ENCODE measurements at places on chromosomes 12 and 14.

GRCh38 chr14:99784508-99784907 is 8.7 kb upstream of the EML1 start:
- no peak for DNase-seq

GRCh38 chr14:64654901-64655300 is 49.3 kb upstream of the PLEKHG3 start:
- no peak for DNase-seq

DNA sequence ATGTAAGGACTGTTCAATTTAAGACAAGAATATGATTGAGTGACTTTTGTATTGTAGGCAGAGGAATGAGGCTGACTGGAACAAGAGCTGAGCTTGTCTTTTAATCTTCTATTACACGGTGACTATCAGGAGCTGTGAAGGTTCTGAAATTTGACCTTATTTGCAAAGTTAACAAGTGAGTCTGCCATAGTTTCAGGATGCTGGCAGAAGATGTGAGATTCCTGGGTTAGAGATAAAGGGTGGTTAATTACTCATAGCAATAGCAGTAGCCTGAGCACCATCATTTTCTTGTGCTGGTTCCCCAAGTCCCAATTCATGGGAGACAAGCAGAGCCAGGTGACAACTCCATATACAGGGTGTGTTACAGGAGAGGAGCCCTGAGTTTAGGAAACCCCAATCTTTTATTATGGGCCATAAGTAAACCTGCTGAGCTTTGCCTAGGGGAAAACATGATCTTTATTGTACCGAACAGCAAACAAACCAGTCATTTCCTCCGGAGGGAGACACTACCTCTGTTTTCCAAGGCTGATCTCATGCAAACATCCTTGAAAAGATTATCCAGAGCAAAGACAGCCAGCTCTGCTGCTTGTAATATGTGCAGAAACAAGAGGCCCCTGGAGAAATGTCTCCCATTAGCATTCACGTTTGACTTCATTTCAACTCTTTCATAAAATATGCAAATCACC is 51.7 kb upstream of the DDX11 start:
- DNase-seq: no peak

- no peak for DNase-seq
These were observed at the start of gene SLC8A3 for GRCh38 chr14:70188659-70189455. TSS of gene SLC8A3 (minus strand) at chr14:70188951. CDS start at chr14:70168422, 20,529 bp downstream.

GRCh38 chr14:87628129-87628528 is 364.9 kb downstream of the GALC start:
- DNase-seq: no peak

DNA sequence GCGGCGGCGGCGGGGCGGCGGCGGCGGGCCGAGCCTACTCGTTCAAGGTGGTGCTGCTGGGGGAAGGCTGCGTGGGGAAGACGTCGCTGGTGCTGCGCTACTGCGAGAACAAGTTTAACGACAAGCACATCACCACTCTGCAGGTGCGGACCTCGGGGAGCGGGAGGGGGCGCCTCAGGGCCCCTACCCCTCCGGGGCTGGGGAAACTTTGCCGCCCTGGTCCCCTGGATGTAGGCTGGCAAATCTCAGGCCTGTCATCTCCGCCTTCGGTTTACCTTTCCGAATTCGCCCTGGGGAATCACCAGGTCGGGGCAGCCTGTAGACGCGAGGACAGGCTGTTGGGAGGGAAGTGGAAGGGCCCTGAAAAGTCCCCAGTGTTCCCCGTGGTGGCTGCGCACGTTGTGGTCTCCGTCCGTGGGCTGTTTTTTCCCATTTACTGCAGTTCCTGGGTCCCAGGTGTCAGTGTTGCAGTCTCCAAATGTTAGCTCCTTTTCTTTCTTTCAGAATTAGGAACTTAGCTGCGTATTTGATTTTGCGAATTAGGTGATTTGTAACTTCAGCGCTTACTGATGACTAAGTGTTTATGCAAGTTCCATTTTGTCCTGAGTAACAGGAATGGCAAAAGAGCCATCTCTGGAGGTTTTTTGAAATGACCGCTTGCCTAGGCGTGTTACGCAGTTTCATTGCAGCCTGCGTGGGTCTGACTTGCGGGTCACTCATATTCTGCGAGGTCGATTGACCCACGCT is 656 bp downstream of the RAB21 start:
- DNase-seq: no peak

GRCh38 chr14:52185178-52185577 is 82.3 kb upstream of the PTGDR start:
- no peak for DNase-seq

GRCh38 chr12:16583969-16584745 is 21.8 kb downstream of the LMO3 start:
- DNase-seq: no peak

DNA sequence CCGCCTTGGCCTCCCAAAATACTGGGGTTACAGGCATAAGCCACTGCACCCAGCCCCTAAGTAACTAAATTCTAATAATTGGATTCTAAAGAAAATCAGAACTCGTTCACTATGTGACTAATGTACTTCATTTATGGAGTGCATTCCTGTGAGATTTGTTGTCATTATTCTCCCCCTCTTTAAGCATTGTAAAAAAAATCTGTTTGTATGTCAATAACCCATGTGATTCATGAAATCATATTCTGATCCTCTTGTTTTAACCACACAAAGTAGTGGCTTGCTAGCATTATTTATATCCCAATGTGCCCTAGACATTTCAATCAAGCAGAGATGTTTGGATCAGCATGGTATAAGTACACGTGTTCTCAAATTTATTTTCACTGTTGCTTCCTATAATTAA is 78.2 kb upstream of the OSBPL8 start:
- DNase-seq: no peak

- no peak for DNase-seq
These were observed 9.2 kb downstream of the SLC5A8 start for GRCh38 chr12:101200824-101201223.

- DNase-seq: no peak
These were observed 21.1 kb upstream of the TTC7B start for GRCh38 chr14:90837355-90837754.

- no peak for DNase-seq
These were observed 24.9 kb upstream of the MED13L start for GRCh38 chr12:116302166-116303058.

DNA sequence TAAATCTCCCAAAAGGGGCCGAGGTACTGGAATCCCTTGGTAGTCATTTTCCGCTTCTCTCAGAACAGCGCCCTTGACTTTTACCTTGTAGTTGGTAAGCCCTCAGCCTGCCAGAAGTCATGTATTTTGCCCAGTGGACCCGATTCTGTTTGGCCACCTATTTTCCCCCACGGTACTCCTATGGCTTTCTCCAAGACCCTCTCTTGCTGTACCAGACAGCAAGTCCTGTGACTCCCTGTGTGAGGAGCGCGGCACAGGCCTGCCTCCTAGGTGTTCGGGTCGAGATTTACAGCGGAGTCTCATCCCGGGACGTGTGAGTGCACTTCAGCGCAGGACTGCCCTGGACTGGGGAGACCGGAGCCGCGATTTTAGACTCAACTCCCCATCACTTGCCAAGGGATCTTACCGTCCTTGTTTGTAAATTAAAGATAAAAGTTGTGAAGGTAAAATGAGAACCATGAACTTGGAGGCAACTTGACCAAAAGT is 1.1 kb upstream of the MBD6 start:
- no peak for DNase-seq

- no peak for DNase-seq
These were observed 32.4 kb downstream of the LMO3 start for GRCh38 chr12:16573398-16574077.

DNA sequence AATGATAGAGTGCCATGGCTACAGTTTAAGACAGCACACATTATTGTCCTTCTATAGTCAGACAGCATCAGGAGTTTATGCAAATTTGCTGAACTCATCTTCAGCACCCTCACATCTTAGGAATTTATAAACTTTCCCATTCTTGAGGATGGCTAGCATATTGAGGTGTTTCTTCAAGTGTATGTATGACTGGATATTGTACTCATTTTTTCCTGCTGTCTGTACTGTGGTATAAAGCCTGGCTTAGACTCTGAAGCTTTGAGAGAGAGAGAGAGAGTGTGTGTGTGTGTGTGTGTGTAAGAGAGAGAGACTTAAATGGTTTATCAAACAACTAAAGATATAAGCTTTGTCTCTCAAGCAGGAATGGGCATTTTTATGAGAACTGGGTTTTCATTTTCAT is 161.6 kb downstream of the PIK3C2G start:
- DNase-seq: no peak

DNA sequence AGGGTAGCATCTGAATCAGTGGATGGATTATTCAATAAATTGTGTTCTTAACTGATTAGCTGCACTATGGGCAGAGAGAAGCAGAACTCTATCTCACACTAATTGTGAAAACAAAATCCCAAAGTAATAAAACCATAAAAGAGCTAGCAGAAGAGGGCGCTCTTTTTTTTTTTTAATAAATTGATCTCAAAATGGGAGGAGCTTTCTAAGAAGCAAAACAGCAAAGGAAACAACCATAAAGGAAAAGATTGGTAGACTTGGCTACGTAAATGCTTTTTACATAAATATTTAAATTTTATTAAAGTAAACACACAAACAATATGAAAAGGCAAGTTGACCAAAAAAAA is 1.5 kb upstream of the TM7SF3 start:
- DNase-seq: peak; percentile 10

GRCh38 chr14:92135269-92135668 is 13.5 kb downstream of the CPSF2 start:
- DNase-seq: no peak

DNA sequence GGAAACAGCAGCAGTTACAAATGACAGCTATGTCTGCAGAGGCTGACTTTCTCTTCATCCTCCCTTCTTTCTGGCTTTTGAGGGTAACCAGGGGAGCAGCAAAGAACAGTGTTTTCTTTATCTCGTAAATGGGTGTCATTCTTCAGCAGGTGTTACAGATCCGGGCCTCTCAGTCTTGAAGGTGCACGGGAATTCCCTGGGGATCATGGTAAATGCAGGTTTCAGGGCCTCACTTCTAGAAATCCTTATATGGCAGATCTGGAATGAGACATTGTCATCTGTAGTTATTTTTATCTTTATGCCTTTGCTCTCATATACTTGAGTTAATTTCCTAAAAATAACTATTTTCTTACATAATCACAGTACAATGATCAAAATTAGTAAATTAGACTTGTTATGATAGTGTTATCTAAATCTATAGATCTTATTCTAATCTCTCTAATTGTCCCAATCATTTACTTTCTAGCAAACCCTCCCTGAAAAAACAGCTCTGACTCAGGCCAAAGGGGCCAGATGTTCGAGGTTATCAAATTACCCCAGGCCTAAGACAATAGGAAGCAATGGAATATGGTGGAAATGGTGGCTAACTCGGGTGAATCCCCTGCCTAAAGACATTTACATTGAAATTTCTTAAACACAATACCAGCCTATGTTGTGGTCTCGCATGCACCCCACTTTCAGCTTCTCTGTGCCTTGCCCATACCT is 145.0 kb downstream of the CAND1 start:
- no peak for DNase-seq

GRCh38 chr12:50842637-50843493 is at the start of gene TMPRSS12:
TSS of gene TMPRSS12 (plus strand) at chr12:50842926. CDS start at chr12:50842965, 39 bp downstream.
- no peak for DNase-seq

GRCh38 chr12:100830003-100830795 is 35.6 kb downstream of the ANO4 start:
- DNase-seq: no peak

GRCh38 chr14:45065540-45065939 is 18.4 kb upstream of the PRPF39 start:
- no peak for DNase-seq

GRCh38 chr14:41457393-41457792 is 149.3 kb upstream of the LRFN5 start:
- no peak for DNase-seq

DNA sequence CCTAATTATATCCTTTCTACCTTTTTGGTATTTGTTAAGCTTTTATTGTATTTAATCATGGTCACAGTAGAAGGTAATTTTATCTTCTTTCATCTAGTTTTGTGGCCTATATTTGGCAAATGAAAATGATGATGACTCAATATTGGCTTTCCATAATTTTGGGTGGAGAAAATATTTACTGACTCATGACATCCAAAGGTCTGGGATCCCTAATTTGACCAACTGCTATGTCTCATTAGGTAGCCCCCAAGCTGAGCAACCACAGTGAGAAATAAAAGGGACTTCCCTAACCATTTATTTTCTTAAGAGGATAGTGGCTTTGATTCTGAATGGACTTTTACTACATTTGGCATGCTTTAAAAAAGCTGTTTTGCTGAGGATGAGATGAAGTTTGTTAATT is 289.5 kb downstream of the RMST start:
- DNase-seq: no peak

DNA sequence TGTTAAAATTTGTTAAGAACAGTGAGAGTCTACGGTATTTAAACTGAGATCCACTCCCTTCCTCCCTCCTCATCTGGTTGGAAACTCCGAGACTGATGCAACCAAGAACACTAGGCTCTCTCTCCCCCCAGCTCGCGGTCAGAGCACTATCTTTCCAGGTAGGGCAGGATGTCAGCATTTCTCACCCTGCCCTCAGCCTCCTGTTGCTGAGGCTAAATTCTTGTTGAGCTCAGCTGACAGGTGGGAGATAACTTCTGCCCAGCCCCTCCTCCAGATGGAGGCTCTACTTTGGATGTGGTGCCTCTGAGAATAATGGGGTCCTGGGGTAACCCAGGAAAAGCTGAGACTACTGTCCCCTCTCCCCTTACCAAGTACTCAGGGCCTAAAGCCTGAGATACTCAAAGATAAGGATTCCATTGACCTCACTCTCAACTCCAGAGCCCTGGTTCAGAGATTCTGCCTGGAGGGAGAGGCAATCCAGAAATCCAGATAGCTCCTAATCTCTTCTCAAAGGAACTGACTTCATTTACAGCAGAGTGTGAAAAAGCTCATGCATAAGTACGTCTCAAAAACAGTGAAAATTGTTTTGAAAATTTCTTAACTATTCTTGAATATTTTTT is 110.1 kb downstream of the EML5 start:
- no peak for DNase-seq

- DNase-seq: no peak
These were observed 294.4 kb downstream of the TMTC2 start for GRCh38 chr12:82981150-82981549.

- DNase-seq: no peak
These were observed 893.3 kb upstream of the MDGA2 start for GRCh38 chr14:48568688-48569087.

- DNase-seq: no peak
These were observed 6.1 kb upstream of the KRT72 start for GRCh38 chr12:52607314-52607713.

- no peak for DNase-seq
These were observed 31.9 kb downstream of the RBM19 start for GRCh38 chr12:113934060-113934814.

- no peak for DNase-seq
These were observed 636 bp downstream of the GOLGA3 start for GRCh38 chr12:132827763-132828703.

DNA sequence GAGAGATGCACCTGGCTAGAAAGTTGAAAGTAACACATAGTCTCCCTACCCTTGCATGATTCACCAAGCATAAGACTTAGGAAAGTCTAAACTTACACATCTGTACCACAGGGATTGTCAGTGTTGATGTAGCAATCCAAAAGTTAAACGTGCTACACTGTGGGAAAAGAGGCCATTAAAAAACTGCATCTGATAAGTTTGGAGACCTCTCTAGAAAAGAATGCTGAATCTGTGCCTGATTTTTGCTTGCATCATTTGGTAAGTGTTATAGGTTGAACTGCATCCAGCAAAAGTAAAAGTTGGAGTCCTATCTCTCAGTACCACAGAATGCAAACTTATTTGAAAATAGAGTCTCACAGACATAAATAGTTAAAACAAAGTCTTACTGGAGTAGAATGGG is 126.6 kb downstream of the SLC6A15 start:
- DNase-seq: no peak

Data from NCI-H1048 (cell line).